ENCODE measurements at places on chromosomes 13 and 19.
A peak's percentile ranks its signal among the peaks of the same experiment; 100 is the strongest.

- DNase-seq, result no peak
Measured at GRCh38 chr13:21541980-21542379, 62.0 kb downstream of the MICU2 start.

DNA sequence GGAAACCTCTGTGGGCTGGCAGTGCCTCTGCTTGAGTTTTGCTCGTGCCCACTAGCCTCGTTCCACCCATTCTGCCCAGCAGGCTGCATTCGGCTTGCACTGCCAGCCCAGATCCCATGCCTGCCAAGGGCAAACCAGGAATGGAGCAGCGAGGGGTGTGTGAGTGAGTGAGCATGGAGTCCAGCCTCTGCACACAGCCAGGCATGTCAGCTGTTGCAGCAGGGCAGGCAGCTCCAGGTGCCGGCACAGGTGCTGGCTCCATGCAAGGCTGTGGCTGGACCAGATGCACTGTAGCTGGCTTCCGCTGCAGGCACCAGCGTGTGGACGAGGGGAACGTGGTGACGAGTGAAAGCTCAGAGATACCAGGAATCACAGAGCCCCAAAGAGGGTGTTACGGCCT, 64.5 kb downstream of the SPATA13 start:
- no peak for DNase-seq

DNA sequence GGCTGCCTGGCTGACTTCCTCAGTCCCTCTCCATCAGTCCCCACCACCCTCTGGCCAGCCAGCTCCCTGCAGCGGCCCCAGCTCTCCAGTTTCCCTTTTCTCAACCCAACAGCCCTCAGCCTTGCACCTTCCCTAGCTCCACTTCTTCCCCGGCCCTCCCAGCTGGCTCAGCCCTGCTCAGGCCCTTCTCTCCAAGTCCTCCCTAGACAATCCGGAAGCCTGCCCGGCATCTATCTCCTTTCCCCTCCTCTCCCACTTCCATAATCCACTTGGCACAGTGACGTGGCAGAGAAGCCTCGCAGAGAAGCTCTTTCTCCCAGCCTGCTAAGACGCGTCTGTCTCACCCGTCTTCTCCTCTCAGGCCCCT, 1.1 kb downstream of the UBXN6 start:
- no peak for DNase-seq

GRCh38 chr19:20471431-20471830, 94.2 kb downstream of the ZNF737 start:
- DNase-seq, result no peak

DNA sequence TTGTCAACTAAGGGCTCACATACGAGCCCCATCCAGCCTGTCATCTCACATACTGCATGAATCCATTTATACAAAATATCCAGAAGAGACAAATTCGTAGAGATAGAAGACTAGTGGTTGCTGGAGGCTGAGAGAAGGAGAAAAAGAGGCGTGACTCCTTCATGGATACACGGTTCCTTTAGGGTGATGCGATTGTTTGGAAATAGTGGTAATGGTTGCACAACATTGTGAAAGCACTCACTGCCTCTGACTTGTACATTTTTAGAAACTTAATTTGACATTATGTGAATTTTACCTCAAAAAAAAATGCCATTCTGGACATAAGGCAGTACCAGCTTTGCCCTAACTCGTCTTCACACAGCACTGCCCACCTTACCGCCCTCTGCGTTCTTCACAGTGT, 27.3 kb downstream of the IGFL1 start:
- DNase-seq, result no peak

GRCh38 chr13:104979281-104980030, 1556.0 kb downstream of the EFNB2 start:
- DNase-seq, result no peak

DNA sequence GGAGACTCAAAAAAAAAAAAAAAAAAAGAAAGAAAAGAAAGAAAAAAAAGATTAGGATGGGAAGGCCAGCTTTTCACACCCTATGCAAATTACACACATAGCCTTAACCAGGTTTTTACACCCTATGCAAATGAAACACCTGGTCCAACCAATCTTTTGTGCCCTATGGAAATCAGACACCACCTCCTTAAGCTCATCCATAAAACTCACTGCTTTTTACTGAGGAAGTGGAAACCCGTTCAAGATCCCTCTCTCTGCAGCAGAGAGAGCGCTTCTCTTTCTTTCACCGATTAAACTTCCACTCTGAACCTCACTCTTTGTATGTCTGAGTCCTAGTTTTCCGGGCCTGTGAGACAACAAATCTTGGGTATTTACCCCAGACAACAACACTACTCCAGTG, 25.3 kb upstream of the HOMER3 start:
- no peak for DNase-seq

GRCh38 chr13:94322925-94323763, 156.3 kb downstream of the DCT start:
- no peak for DNase-seq

DNA sequence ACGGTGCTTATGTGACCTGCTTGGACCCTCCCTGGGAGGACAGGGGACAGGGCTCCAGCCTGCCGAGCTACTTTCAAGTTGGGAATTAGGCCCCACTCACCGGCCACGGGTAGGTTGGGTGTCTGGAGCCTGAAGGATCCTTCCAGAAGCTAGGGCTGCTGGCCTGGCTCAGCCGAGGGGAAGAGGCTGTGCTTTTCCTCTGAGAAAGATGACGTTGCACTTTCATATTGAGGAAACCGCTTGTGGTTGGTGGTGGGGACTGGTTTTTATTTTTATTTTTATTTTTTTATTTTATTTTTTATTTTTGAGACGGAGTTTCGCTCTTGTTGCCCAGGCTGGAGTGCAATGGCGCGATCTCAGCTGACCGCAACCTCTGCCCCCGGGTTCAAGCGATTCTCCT, at the start of gene TMEM150B:
TMEM150B (minus strand) TSS at position 170 of the 400 bp plus-strand sequence. CDS start 4,305 bp downstream, outside the sequence.
- DNase-seq, result no peak

- DNase-seq, result peak; percentile 55
Measured at GRCh38 chr19:3054972-3055740, 7.1 kb downstream of the TLE5 start.

DNA sequence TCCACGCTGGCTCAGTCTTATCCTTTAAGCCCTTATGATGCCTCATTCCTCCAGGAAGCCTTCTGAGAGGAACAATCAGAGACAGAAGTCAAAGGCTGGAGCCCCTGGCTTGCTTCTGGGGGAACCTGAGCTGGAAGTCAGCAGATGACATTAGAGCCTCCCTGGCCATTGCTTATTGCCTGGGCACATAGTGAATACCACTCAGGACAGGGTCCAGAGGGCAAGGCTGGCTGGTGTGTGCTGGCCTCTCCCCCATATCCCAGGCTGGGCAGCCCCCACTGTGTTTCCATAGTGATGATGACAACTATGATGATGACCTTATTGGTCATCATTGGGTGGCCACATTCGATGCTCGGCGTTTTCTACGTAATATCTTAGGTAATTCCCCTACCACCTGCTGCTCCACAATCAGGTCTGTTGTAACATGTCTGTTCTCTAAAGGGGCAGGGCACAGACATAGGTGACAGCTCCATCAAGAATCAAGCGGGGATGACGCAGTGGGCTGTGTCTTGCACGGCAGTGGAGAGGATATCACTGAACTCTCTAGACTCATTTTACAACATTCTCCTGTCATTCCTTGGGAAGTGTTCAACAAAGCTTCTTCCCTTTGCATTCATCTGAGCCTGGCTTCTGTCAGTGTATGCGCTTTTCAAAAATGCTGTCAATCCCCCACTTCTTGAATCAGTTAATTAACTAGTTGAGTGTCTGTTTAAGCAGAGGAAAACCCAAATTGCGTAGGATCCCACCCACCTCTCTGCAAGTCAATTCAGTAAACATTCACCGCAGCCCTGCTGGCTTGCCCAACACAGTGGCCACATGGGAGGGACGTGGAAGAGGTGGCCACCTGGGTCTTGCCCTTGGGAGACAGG, 89.4 kb upstream of the TSHZ3 start:
- peak; percentile 46 for DNase-seq

DNA sequence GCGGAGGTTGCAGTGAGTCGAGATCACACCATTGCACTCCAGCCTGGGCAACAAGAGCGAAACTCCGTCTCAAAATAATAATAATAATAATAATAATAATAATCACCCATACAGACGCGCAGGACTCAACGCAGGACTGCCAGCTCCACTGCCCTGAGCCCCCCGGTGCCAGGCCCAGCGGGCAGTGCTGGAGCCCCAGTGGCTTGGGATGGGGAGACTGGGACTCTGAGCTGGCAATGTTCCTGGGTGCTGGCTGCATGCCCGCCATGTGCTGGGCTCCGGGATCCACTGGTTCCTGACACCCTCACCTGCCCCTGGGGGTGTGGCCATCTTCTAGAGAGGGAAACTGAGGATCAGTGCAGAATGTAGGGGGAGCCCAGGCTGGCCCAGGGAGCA, 325 bp upstream of the AZU1 start:
- no peak for DNase-seq

- DNase-seq, result no peak
Measured at GRCh38 chr13:41812851-41813250, 148.1 kb downstream of the VWA8 start.

DNA sequence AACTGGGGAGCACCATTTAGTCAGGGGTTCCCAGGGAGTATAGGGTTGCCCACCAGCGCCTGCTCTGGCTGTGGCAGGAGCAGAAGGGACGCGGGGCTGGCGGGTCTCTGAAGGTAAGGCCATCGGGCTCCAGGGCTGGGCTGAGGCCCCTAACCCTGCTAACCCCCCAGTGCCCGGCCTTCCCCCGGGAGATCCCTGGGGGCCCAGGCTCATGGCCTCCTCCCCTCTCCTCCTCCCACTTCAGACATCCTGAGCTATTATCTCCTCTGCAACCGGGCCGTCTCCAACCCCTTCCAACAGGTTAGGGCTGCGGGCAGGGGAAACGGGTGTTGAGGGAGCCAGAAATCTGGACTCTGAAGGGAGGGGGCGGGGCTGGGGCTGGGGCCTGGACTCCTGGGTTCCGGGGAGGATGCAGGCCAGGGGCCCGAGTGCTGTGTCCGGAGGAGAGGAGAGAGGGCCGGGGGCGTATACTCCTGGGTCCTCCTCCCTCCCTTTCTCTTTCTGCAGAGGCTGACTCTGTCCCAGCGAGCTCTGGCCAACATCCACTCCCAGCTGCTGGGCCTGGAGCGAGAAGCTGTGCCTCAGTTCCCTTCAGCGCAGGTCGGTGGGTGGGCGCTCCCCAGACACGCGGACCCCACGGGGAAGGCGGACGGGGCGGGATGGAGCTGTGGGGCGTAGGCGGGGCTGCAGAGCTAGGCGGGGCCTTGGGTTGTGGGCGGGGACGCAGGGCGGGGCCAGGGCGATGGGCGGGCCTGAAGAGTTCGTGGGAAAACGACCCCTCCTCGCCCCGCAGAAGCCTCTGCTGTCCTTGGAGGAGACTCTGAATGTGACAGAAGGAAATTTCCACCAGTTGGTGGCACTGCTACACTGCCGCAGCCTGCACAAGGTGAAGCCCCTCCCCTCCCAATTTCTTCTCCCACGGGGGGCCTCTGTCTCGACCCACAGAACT, 15.3 kb downstream of the TTYH1 start:
- no peak for DNase-seq

DNA sequence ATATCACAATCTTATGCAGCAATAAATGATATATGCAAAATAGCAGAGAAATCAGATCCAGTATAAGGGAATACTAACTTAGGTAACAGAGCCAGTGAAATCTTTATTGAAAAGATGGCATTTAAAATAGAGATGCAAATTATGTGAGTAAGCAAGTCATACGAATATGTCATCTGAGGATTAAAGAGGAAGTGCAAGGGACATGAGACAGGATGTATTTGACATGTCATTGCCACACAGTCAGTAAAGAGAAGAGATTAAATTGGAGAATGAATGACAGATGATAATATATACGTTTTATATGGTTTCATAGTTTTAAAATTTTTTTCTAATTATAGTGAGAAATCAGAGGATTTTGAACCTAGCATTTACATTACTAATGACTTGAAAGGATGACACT, 426.4 kb downstream of the SLITRK5 start:
- no peak for DNase-seq

GRCh38 chr19:2038284-2039088, 12.6 kb downstream of the MKNK2 start:
- DNase-seq, result no peak

DNA sequence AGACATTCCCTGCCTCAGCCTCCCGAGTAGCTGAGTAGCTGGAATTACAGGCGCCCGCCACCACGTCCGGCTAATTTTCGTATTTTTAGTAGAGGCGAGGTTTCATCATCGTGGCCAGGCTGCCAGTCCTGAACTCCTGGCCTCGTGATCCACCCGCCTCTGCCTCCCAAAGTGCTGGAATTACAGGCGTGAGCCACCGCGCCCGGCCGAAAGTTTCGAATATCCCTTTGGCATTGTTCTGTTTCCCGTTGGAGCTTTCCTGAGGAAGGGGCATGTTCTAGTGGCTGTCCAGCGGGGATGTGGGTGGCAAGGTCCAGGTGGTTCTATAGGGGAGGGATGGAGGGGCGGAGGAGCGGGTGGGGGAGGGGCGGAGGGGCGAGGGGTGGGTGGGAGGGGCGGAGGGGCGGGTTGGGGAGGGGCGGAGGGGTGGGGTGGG, 2.1 kb upstream of the BSG start:
- DNase-seq, result no peak

- no peak for DNase-seq
Measured at GRCh38 chr13:98385606-98386005, 191.3 kb downstream of the STK24 start.

- peak; percentile 26 for DNase-seq
Measured at GRCh38 chr19:15635016-15635805, 5.5 kb upstream of the CYP4F3 start.

GRCh38 chr13:85283408-85283807, 515.8 kb downstream of the SLITRK6 start:
- no peak for DNase-seq

GRCh38 chr13:110421696-110422385, 114.8 kb downstream of the COL4A2 start:
- DNase-seq, result no peak

GRCh38 chr19:18789883-18790565, 1.1 kb downstream of the COMP start:
- no peak for DNase-seq

- DNase-seq, result peak; percentile 99
Measured at GRCh38 chr13:79647533-79647932, 166.6 kb downstream of the NDFIP2 start.

DNA sequence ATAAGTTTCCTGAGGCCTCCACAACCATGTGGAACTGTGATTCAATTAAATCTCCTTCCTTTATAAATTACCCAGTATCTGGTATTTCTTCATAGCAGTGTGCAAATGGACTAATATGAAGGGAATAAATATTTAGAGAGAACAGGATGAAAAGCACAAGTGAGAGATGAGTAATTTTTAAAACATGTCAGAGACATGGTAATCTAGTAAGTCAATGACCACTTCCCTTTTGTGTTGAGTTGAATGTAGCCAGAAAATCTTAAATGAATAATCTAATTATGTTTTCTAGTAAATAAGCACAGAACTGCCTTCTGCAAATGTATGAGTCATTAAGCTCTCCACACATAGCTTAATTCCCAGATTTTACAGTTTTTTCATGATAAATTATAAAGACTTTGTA, 524.1 kb upstream of the SLITRK5 start:
- DNase-seq, result no peak

DNA sequence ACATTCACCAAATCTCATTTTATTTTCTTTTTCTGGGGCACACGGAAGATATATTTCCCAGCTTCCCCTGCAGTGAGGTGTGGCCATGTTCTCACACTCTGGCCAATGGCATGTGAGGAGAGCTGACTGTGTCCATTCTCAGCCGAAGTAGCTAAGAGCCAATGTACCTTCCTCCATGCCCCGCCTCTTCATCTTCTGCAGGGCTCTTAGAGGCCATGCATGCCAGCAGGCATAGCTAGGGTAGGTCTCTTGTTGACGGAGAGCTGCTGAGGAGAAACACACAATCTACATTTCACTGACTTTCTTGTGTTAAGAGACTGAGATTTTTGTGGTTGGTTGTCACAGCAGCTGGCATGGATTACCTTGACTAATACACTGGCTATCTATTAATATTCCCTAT, 9.8 kb upstream of the MICU2 start:
- no peak for DNase-seq

- no peak for DNase-seq
Measured at GRCh38 chr19:52270266-52270885, 989 bp downstream of the ZNF766 start.

All from epithelial cell of prostate (primary cell).